Colonic mucosa (tissue), 4 donors: ENCODE measurements at places on chromosomes 7 and 10. TPM values are rescaled to one million over a fixed set of nuclear protein-coding genes. Genes with fewer than 3 reads are reported as not detected.

HMX3 gene
- 0.35 TPM for total RNA-seq

CDC14C gene
- total RNA-seq, result not detected

- DNase-seq, result peak; percentile 51
Observed at GRCh38 chr7:35253710-35254495, at the start of gene TBX20. Gene TBX20 (minus strand): TSS chr7:35254100. CDS start chr7:35253620, 480 bp downstream.

DNA sequence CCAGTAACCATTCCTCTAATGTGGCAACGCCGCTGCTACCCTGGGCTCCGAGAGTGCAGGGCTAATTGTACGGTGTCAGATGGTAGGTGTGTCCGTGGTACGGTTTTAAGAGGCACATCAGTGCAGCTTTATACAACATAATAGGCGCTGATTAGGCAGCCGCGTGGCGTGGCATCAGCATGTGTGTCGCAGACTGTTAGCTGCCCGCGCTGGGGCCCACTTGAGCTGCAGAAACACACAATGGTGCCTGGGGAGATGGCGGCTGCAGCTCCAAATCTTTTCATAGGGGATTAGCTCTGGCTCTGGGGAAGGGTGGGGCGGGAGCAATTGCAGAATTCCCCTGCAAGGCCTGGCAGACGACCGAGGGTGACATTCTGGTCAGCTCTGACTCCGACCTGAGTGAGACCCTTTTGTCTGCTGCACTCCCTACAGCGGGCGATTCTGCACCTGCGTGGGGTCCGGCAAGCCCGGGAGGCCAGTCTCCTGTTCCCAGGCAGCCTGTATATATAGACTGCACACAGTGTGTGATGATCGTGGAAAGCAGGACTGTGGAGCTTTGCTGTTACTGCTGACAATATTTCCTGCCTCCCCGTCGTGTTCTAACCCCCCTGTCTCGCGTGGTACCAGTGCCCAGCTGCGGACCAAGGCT lies 722.7 kb upstream of the CELF2 start:
- DNase-seq, result no peak

DNA sequence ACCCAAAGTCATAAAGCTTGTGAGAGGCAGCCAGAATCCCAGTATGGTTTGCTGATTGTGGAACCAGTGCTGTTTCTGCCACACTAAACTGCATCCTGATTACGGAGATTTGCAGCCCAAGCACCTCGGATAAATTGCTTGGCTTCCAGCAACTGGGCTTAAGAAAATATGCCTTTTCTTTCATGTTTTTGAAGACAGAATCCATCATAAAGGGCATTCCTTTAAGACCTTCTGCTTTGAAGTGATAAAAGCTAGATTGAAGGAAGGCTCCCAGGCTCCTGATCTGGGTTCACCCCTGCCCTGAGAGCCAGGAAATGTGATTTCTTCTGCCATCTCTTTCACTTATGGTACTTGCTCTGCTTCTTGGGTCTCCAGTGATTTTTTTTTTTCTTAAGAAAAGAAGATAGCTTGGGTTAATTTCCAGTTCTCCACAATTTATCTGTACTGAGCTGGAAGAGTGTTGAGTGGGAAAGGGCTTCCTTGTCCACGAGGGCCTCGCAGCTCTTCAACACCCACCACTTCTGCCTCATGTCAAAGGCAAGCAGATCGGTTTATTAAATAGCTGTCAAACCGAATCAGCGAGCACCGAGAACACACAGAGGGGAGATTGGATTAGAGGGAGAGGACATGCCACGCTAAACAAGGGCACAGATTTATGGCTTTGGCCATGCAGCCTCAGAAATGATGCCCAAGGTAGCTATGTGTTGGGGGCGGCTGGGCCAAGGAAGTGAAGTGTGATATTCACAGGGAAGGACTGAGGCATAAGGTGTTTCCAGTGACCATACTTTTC lies 94.9 kb upstream of the TBX20 start:
- no peak for DNase-seq

WEE2 gene
- not detected for total RNA-seq

HDAC9 gene
- total RNA-seq, result 8.7 TPM

FIS1 gene
- total RNA-seq, result 132 TPM

GRCh38 chr10:112991888-112992491 lies 41.9 kb downstream of the TCF7L2 start:
- no peak for DNase-seq

DNA sequence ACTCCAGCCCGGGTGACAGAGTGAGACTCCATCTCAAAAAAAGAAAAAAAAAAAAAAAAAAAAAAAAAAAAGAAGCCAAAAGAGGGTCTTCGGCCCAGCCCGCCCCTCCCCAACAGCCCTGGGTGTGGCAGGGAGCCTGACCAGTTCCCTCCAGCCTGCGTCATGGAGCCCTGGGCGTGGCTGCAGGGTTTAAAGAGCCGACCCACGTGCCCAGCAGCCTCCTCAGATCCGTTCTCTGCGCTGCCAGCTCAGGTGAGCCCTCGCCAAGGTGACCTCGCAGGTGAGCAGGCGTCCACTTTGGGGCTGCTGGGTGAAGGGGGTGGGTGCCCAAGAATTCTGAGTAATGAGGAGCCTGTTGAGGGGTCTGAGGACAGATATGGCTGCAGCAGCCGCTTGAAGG lies at the start of gene FXYD4:
Gene FXYD4, plus strand, starts transcription at position 219 of the 400 bp plus-strand sequence. CDS start 2,111 bp downstream, outside the sequence.
- DNase-seq, result peak; percentile 76

- DNase-seq, result no peak
Observed at GRCh38 chr10:28139138-28139537, 140.3 kb upstream of the ODAD2 start.

DNA sequence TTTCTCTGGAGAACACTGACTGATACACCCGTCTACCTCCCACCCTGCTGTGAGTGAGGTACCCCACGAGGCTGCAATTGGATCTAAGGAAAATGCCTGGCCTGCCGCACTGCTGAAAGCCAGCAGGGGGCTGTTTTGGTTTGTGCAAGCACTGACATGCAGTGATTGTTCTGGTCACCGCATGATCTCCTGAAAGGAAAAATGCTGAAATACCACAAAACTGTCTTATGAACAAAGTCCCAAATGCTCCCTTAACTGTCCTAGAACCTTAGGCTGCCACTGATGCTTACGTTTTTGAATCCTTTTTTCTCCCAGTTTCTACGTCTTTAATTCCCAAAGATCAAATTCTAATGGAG lies 132.7 kb downstream of the JCAD start:
- no peak for DNase-seq

- peak; percentile 57 for DNase-seq
Observed at GRCh38 chr7:5526100-5526905, 102.7 kb upstream of the TNRC18 start.

DNA sequence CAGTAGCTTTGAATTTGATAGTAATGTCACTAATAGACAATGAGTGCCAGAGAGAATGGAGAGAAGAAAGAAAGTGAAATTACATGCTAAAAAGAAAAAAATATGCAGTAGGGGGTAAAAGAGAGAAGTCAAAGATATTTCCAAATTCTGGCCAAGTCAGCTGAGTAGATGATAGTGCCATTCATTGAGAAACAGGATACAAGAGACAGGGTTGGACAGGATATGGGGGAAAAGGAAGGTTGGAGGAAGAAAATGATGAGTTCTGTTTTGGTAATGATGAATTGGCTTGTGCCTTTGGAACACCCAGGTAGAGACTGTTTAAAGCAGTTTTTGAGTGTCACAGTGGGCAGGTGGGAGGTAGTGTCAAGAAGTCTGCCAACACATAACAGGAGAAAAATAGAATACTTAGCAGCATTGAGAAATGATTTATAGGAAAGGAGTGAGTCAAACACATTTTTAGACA lies 78.3 kb downstream of the LRRC17 start:
- DNase-seq, result no peak

ZNF488 gene
- 1.3 TPM for total RNA-seq

- no peak for DNase-seq
Observed at GRCh38 chr10:104492329-104492940, 138.8 kb downstream of the CFAP58 start.

DNA sequence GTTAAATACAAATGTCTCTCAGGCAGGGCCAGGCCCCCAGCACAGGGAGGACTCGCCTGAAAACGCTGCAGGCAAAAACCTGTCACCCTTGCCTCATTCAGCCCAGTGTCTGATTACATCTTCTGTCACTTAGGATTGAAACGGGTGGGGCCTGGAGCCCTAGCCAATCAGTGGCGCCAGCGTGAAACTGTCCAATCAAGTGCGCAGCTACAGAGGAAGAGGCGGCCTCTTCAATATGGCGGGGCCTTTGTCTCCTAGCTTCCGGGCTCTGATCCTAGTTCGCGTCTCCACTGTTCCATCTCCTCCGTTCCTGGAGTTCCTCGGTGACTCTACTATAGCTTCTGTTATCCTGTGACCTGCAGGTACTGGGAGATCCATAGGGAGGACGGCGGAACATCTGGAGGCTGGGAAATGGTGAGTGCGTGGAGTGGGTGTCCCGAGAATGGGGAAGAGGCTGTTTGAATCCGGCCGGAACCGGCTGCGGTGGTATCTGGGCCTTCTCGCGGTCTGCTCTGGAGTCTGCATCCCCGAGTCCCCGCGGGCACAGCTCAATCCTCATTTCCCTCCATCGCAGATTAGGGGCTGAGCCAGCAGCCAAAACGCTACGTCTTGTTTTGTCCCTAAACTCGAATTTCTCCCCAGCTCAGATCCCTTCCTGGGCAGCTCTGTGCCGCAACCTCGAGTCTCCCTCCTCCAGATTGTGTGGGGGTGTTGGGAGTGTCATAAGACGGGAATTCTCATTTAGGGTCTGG lies at the start of gene ZNF736:
Gene ZNF736, plus strand, starts transcription at position 222 of the 752 bp plus-strand sequence. Its CDS starts 190 bp downstream, at position 412.
- DNase-seq, result peak; percentile 91

MOSPD3 gene
- 15.1 TPM for total RNA-seq
